ENCODE measurements at places on chromosomes 11 and 22. TPM values are rescaled to one million over a fixed set of nuclear protein-coding genes. Genes with fewer than 3 reads are reported as not detected.

GRCh38 chr11:833849-834311 lies 1.1 kb downstream of the CD151 start:
- DNase-seq: no peak

DNA sequence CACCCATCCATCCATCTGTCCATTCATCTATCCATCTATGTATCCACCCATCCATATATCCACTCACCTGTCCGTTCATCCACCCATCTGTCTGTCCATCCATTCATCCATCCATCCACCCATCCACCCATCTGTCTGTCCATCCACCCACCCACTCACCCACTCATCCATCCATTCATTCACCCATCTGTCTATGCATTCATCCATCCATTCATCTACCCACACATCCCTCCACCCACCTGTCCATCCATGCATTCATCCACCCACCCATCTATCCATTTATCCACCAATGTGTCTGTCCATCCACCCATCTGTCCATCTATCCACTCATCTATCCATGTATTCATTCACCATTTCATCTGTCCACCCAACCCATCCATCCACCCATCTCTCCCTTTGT lies 33.3 kb downstream of the NADSYN1 start:
- DNase-seq: no peak

DNA sequence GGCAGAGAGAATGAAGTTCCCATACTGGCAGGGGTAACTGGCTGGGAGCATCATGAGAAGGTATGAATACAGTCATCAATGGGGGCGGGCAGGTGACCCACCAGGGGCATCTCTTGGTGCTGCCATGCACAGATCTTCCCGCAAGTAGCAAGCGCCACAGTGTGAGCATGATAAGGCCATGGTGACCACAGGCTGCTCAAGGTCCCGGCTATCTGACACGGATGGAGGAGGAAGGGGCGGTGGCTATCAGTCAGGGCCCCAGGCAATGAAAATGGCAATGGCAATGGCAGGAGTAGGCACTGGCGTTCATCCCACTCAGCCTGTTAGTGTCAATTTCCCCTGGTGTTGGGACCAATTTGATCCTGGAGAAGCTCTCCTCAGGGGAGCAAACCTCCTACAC lies 21.6 kb downstream of the ASCL2 start:
- DNase-seq: no peak

- no peak for DNase-seq
These were observed 301.8 kb downstream of the NTM start for GRCh38 chr11:131672191-131672590.

DNA sequence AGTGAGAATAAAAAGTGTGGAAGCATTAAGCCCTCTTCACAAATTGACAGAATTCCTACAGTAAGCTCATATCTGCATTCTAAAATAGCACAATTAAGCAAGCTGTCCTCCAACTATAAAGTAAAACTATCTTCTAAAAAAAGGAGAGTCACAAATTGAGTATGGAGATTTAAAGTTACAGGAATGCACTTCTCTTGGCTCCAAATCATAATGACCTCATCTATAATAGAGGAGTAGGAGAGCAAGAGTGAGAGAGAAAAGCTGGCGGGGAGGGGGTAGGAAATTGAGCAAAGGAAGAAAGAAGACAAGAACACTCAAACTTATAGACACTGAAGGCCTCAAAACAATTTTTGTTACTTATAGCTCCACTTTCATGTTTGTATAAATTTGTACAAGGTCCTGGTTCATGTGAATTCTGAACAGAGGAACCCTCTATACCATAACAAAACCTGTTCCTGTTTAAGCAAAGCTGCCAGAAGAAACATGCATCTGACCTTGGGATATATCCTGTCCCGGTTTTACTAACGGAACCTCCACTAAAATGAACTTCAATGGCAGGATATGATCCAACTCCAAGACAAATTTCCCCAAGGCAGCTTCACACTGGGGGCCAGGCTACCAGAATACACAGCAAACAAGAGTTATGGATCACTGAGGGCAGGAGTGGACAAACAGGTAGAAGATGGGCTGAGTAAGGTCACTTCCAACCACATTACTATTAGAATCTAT lies 37.2 kb downstream of the SLC35F2 start:
- no peak for DNase-seq

DNA sequence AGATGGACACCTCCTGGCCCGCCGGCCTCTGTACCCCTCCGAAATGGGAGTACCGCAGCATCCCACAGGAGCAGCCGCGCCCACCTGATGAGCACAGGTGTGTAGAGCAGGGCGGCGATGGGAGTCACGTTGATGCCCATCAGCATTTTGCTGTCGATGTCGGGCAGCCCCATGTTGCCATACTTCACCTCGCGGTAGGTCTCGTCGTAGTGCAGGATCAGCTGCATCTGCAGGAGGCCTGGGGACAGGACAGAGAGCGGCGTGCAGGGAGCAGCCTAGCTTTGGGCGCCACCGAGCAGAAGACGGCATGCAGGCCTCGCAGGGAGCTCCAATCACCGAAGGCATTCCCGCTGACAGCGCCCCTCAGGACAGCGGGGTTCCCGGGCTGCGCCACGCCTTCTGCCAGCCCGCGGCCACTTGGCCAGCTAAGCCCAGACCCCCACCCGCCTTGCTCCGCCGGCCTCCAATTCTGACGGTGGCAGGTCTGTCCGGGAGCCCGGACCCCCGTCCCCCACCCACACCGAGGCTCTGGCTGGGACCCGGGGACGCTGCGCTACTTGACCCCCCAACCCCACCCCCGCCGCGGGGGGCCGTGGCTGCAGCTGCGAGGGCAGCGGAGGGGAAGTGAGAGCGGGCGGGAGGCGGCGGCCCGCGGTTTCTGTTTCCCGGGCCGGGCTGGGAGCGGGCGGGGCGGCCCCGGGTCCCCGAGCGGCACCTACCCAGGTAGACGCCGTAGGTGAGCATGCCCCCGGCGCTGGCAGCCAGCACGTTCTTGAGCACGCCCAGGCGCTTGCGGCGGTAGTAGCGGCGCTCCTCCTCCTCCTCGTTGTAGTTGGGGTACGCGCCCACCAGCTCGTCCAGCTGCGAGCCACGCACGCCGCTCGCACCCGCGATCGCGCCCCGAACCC lies 705 bp downstream of the UNC93B1 start:
- DNase-seq: no peak

GRCh38 chr11:69630017-69630416 lies 10.9 kb upstream of the CCND1 start:
- DNase-seq: no peak

GRCh38 chr11:130020323-130020722 lies 17.7 kb upstream of the PRDM10 start:
- DNase-seq: no peak

DNA sequence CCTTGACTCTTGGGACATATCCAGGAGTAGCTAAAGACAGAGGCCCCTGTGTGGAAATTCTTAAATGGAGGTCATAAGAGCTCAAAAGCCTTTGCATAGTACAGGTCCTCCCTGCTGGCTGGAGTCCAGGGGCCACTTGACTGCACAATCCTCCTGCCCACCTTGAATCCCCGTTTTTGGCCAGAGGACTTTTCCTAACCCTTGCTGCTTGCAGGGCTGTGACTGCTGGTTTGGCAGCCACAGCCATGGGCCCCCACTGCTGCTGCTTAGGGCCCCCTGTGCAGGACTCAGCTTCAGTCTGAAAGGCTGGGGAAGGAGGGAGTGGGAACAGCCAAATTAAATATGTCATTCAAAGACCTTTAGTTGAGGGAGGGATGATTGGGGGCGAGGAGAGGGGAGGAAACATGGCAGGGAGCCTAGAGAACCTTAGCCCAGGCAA lies 33.4 kb downstream of the ARHGAP1 start:
- no peak for DNase-seq

DNA sequence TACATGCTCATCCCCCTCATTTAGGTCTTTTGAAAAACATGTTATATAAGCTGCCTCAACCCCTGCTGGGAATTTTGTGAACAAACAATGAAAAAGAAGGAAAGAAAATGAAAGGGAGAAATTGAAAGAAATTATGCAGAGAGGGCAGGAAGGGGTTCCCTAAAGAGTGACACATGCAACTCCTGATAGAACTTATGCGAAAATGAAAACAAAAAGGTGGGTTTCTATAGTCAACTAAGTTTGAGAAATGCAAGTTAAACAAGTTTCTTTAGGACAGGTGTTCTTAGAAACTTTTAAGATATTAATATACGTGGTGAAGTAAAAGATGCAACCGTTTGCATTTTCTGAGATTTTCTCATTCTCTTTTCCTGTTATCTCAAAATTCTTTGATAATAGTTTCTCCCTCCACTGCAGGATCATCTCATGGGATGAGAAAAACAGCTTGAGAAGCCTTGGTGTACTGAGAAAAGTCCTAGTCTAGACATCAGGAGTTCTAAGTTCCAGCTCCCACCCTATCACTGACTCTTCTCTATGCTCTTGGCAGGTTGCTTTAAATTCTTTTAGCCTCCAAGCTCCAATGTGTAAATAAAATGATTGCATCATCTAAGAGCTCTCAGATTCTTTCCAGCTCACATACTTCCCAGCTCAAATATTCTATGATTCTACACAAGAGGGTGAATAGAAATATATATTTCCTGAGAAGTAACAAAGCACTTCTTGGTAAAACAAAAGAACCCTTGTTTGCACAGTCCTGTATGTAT lies 109.2 kb downstream of the FAM76B start:
- no peak for DNase-seq

Gene KRTAP5-9
- 0.09 TPM for polyA plus RNA-seq

Gene OR56A1
- not detected for polyA plus RNA-seq

Gene STK33
- 3.0 TPM for polyA plus RNA-seq

Gene OR56A3
- polyA plus RNA-seq: not detected

Gene XKR3
- polyA plus RNA-seq: not detected

Gene CCDC86
- polyA plus RNA-seq: 12.5 TPM
